ENCODE measurements at places on chromosomes 11 and 22. TPM values are rescaled to one million over a fixed set of nuclear protein-coding genes. Genes with fewer than 3 reads are reported as not detected.

DNA sequence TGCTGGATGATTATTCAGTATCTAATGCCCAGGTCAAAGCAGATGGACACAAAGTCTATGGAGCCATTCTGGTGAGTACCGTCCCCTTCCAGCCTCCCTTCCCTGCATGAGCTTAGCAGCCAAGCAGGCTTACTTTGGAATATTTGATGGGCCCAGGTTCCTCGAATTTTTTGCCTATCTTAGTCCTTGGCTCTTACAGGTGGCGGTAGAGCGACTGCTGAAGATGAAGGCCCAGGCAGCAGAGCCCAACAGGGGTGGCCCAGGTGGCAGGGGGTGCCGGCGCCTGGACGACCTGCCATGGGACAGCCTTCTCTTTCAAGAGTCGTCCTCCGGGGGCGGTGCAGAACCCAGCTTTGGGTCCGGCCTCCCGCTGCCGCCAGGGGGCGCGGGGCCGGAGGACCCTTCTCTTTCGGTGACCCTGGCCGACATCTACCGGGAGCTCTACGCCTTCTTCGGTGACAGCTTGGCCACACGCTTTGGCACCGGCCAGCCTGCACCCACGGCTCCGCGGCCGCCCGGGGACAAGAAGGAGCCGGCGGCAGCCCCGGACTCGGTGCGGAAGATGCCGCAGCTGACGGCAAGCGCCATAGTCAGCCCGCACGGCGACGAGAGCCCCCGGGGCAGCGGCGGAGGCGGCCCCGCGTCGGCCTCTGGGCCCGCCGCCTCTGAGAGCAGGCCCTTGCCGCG, 741 bp upstream of the TMEM179B start:
- peaks cover 2% of the 10 kb centered on the region for H3K27me3 ChIP-seq
- H3K4me1 ChIP-seq: peaks cover 4% of the 10 kb centered on the region
- peak overlapping the region; percentile 82 for H3K27ac ChIP-seq
- DNase-seq: peak; percentile 92

DNA sequence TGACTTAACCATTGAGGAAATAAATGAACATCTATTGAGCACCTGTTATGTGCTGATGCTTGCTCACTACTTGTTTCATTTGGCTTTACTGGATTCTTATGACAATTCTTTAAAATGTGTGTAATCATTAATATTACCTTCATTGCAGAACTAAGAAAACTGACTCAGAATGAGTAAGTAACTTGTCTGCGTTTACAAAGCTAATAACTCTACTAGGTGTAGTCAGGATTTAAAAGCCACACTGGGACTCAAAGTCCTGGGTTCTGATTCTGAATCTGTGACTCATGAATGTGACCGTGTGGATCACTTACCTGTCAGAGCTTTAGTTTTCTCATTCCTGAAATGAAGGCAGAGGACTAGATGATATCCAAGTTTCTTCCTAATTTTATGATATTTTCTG, 23.4 kb upstream of the KIRREL3 start:
- H3K27me3 ChIP-seq: peaks cover 3% of the 10 kb centered on the region
- H3K4me3 ChIP-seq: no peak overlapping the region
- no peak overlapping the region for H3K27ac ChIP-seq
- DNase-seq: no peak
- peaks cover 12% of the 10 kb centered on the region for H3K4me1 ChIP-seq

- H3K4me3 ChIP-seq: no peak overlapping the region
- no peak for DNase-seq
- peaks cover 9% of the 10 kb centered on the region for H3K4me1 ChIP-seq
Measured at GRCh38 chr22:32202161-32202538, 2.7 kb downstream of the RFPL2 start.

The PRDM11 gene
- total RNA-seq: 7.5 TPM

DNA sequence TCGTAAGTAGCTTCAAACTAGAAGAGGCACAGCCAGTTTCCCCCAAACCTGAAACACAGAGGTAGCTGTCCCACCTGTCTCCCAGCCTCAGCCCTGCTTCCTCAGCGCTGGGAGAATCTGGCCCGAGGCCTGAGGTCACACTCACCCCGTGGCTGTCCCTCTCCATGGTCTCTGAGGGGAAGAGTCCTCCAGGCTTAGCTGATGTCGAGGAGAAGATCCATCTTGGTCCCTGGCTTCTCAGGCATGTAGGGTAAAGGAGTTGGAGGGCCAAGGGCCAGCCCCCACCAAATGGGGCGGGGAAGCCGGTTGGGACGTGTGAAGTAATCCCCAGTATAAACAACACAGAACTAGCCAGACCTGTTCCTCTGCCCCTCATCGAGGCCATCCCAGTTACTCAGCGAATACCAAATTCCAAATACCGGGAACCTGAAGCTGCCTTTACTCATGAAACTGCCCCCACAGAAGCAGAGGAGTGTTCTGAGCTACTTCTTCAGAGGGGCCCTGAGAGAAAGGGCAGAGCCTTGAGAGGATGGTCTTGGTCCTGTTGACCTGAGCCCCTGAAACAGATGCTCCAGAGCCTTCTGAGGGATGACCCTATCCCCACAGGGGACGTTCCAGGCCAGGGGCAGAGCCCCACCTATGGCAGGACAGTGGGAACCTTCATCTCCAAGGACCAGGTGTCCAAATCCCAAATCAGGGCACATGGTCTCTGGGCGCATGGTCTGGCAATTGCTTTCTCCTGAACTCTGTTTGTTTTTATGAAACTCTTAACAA, at the start of gene TMPRSS13:
Gene TMPRSS13 (minus strand): TSS at position 261 of the 774 bp plus-strand sequence. CDS start 95 bp downstream, at position 166.
- H3K27me3 ChIP-seq: peaks cover 4% of the 10 kb centered on the region
- peaks cover 5% of the 10 kb centered on the region for H3K4me1 ChIP-seq
- H3K36me3 ChIP-seq: no peaks in the 10 kb centered on the region
- no peak within 1 kb of the TSS for H3K27ac ChIP-seq
- DNase-seq: no peak
- no peak within 1 kb of the TSS for H3K4me3 ChIP-seq

The PEX16 gene
- 51.8 TPM for total RNA-seq

DNA sequence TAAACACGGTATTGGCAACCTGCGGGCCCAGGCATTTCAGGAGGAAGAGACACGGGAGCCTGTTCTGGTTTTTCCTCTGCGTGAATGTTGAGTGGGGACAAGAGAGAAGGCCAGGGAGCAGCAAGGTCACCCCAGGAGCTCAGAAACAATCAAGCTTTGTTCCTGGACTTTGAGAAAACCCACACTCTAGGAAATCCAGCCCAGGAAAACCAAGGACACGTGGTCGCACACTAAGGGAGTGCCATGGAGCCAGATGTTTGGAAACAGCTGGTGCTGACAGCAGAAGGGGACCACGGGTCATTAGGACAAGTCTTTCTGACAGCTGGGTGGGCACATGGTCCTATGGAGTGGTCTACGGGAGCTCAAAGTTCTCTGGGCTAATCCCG, 44.1 kb downstream of the MYH9 start:
- no peak overlapping the region for H3K4me3 ChIP-seq
- H3K36me3 ChIP-seq: peaks cover 7% of the 10 kb centered on the region

GRCh38 chr11:131278472-131278871, 91.9 kb upstream of the NTM start:
- no peak overlapping the region for H3K4me3 ChIP-seq
- H3K4me1 ChIP-seq: no peaks in the 10 kb centered on the region
- H3K27ac ChIP-seq: no peak overlapping the region

- no peaks in the 10 kb centered on the region for H3K4me1 ChIP-seq
- DNase-seq: no peak
- no peaks in the 10 kb centered on the region for H3K36me3 ChIP-seq
- H3K27ac ChIP-seq: no peak overlapping the region
Measured at GRCh38 chr22:50739894-50740293, 1.9 kb downstream of the ACR start.

- H3K27me3 ChIP-seq: no peaks in the 10 kb centered on the region
- H3K36me3 ChIP-seq: no peaks in the 10 kb centered on the region
- H3K4me3 ChIP-seq: no peak overlapping the region
Measured at GRCh38 chr11:86047275-86047991, 21.5 kb downstream of the PICALM start.

DNA sequence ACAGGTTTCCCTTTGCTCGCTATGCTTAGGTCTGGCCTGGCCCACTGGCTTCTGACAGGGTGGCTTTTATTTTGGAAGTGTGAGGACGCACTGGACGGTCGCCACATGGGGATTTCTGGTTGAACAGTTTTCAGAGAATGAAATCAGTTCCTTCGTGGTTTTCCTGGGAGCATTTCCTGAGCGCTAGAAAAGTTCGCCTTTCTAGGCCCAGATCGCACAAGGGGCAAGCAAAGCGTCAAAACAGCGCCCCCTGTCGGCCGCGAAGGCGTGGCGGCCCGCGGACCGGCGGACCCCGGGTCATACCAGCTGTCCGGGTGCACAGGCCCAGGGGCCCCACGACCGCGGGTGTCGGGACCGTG, 12.7 kb upstream of the CYP2R1 start:
- H3K27ac ChIP-seq: peak overlapping the region; percentile 38
- peaks cover 10% of the 10 kb centered on the region for H3K27me3 ChIP-seq
- peaks cover 4% of the 10 kb centered on the region for H3K4me1 ChIP-seq

Measured in glutamatergic neuron (in vitro differentiated cells).